Cardiac fibroblast (primary cell): ENCODE measurements at places on chromosomes 7 and 10.

GRCh38 chr7:11988186-11988585 is 156.2 kb upstream of the THSD7A start:
- DNase-seq: no peak

DNA sequence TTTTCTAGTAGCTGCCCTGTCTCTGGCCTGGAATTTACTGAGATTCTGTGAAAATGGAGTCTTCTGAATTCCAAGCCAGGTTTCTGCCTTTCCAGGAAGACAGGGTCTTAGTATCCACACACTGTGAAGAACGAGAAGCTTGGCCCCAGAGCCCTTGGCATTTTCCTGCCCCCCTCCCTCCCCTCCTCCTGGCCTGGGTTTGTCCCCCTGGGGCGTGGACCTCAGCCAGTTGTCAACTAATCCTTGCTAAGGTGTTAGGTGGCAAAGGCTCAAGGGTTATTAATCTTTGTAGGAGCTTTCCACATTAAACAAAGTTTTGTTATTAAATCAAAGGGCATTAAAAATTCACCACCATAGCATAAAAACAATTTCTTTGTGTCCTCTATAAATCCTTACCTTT is 329.5 kb downstream of the RNLS start:
- no peak for DNase-seq

- peak; percentile 29 for DNase-seq
Measured at GRCh38 chr10:70958396-70958795, 70.0 kb upstream of the PCBD1 start.

DNA sequence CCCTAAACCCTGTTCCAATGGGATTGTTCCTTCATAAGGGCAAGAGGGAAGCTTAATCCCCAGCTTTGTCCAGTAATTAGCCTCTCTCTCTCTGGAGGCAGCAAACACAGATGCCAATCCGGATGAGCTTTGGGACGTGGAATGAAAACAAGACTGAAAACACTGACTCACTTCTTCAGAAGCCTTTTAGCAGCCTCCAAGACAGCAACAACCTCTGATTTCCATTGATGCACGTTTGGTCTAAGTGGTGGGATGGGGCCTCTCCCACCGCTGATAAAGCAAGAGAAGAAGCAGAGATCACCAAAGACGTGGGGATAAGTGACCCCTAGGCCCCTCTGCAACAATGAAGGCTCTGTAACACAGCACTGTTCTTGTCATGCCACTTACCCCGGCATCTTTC is 5.8 kb upstream of the GFRA1 start:
- DNase-seq: no peak

GRCh38 chr10:119301397-119301796 is 94.0 kb downstream of the GRK5 start:
- no peak for DNase-seq

GRCh38 chr10:114017271-114017670 is 26.4 kb upstream of the ADRB1 start:
- no peak for DNase-seq
